ENCODE measurements at places on chromosomes 7 and 10. TPM values are rescaled to one million over a fixed set of nuclear protein-coding genes. Genes with fewer than 3 reads are reported as not detected.

The MCM10 gene
- total RNA-seq = 22.1 TPM

The TEX36 gene
- not detected for total RNA-seq

The GIMAP1 gene
- not detected for total RNA-seq

The IKZF5 gene
- total RNA-seq = 5.7 TPM

The C7orf57 gene
- total RNA-seq = 0.20 TPM
